ENCODE measurements at places on chromosomes 3 and 15.

DNA sequence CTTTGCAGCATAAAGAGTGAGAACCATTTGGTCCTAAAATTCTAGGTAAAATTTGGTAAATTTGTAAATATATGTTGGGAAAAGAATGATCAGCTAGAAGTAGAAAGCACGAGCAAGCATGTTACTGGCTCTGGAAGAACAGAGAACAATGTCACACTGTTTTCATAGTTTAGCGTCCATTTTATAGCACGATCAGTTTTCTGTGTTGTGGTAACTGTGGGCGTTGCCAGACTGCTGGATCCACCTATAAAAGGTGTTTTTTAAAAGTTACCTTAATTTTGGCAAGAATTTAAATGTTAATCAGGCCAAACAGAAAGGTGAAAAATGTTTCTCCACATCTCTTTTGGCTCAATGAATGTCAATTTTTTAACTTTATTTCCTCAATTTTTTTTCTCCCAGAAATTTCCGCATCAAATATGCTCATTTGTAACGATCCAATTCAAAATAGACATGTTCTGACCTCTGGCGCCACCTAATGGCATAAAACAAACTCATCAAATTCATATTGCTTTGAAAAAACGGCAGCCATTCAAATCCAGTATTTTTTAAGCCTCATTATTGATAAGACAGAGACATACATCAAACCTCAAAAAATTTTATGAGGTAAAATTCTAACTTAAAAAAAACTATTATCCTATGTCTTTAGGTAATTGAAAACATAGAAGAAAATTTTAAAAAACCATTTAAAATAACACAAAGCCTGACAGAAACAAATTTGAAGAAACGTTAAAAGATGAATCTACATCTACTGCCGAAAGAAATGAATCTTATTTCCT, 5.5 kb upstream of the GP5 start:
- no peak for ATAC-seq

- peak; percentile 50 for ATAC-seq
Measured at GRCh38 chr3:128066114-128066513, 13.9 kb downstream of the SEC61A1 start.

DNA sequence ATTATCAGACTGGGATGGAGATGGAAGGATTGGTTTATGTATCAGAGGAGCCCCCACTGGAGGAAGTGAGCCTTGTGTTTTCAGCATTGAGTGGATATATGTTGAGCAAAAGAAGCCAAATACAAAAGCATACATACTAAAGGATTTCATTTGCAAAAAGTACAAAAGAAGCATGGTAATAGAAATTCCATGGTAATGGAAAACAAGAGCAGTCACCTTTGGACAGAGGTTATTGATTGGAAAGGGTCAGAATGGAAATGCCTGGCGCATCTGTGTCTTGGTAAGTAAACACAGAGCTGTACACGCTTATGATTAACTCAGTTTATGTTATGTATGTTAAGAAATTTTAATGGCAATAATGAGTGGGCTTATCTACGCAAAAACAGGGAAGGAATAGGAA, 72.7 kb downstream of the DHX36 start:
- ATAC-seq: no peak

GRCh38 chr3:150216041-150216811, 191.9 kb upstream of the TSC22D2 start:
- ATAC-seq: no peak

DNA sequence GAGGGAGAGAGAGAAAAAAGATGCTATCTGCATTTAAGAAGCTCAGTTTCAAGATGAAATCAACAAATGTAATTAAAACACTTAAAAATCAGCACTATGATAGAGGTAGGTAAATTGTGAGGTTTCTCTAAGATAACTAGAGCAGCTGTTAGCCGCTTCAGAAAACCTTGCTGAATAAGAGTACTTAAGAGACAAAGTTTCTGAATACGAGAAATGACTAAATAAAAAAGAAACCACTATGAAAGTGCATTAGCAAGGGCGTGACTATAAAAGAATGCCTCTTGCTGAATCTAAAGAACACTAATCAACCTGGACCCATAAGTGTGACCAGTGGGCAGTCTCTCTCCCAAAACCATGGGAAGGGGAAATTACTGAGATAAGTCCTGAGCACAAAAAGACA, 41.8 kb downstream of the IQCB1 start:
- no peak for ATAC-seq

- no peak for ATAC-seq
Measured at GRCh38 chr3:52022323-52023100, 26.8 kb upstream of the RPL29 start.

GRCh38 chr3:3801494-3801841, 2.2 kb downstream of the LRRN1 start:
- ATAC-seq: no peak

DNA sequence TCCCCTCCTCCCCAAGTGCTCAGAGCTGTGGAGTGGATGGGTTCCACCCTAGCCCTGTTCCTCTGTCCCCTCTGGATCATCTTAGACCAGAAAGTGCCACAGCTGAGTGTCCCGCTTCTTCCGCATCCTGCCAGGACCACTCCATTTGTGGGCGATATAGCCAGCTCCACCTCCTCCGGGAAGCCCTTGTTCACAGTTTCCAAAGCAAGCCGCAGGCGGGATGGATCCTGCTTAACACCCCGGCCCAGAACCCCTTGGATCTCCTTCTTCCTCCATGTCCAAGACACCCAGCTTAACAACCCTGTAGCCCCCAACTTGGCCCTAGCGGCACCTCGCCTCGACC, 490 bp upstream of the ALAS1 start:
- ATAC-seq: no peak

- no peak for ATAC-seq
Measured at GRCh38 chr15:60871731-60872130, 357.4 kb downstream of the RORA start.

GRCh38 chr15:39890621-39891020, 29.4 kb downstream of the GPR176 start:
- ATAC-seq: no peak

DNA sequence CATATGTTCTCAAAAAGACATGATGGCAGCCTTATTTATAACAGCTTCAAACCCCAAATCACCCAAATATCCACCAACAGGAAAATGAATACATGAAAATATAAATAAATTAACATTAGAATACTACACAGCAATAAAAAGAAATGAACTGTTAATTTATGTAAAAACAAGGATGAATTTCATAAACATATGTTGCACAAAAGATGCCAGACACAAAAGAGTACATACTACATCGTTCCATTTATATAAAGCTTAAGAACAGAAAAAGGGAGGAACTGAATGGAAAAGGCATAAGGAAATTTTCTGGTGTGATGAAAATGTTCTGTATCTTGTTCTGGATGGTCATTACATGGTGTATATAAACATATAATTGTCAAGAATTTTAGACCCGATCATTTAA, 69.9 kb upstream of the TUSC7 start:
- no peak for ATAC-seq

DNA sequence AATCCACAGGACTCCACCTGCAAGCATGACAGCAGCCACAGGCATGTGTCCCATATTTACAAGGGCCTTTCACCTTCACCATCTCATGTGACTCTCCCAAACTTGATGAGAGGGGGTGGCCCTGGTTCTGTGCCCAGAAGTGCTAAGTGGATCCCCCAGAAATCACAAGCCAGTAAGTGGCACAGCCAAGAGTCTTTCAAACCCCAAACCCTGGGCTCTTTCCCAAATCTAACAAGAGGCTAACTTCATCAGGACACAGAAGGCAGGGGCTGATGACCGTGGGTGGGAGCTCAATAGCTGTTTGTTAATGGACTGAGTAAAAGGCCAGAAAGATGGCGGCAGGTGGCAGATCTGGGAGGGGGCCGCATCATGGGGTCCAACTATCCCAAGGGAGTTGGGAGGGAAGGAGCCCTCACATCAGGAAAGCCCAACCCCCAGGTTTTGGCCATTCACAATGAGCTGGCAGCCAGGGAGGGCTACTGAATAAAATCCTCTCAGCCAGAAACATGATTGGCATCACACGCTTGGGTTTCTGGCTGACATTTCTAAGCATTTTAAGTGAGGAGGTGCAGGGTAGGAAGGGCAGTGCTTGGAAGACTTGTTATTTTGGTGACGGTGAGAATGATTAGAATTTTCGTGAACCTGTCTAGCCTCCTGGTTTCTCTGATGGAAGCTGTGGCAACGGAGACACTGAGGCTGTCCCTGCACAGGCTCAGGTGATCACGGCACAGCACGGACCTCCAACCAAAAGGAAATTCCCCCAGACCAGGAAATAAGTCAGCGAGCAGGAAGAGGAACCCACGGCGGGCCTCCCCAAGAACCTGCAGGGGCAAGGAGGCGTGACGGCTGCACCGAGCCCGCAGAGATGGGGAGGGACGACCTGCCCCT, 109.3 kb downstream of the OXNAD1 start:
- ATAC-seq: no peak

DNA sequence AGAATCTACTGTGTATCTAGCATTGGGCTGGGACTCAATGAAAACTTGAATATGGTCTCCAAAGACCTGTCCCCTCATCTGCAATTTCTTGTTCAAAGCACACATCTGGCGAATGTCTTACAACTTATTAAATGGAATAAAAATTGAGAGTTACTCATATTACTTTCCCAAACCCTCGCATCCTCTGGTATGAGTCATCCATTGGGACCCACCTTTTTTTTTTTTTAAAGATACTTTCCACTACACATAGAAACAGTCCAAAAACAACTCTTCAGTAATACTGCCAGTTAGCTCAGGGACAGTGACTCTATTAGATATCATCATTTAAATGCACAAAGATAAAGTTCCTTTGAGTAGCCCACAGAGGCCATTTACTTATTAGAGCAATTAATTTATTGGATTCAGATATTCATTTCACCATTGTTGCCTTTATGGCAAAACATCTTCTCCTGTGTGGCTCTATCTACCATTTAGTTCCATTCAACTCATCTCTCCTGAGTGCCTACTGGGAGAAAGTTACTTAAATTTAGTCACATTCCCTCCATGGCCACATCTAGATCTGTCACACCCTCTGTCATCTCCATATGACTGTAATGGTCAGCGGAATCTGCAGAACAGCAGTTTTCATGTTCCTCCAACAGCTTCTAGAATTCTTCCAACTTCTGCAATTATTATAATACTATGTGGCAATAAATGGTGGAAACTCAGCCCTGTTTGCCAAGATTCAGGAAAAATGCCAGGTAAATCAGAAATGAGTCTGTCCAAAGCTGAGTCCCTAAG, 77.9 kb upstream of the ARHGEF3 start:
- ATAC-seq: peak; percentile 96

GRCh38 chr15:101481381-101481705, 8.2 kb downstream of the PCSK6 start:
- no peak for ATAC-seq

DNA sequence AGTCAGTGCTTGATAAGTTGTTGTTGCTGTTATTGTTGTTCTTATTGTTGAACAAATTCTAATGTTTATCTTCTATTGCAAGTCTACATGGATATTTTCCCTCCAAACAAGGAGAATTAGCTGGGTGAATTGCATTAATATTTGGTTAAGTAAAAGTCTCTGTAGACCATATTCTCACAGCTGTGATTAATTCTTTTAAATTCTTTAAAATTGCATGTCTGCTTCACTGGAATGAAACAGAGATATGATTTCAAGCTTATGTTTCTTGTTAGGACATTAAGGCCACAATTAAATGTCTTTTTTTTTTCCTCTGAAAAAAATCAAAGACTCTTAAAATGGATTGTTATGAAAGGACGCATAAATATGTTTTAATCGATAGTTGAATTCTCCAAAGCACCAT, 153.4 kb downstream of the EBLN2 start:
- no peak for ATAC-seq

GRCh38 chr15:63473749-63473998, 30.7 kb upstream of the USP3 start:
- ATAC-seq: no peak

DNA sequence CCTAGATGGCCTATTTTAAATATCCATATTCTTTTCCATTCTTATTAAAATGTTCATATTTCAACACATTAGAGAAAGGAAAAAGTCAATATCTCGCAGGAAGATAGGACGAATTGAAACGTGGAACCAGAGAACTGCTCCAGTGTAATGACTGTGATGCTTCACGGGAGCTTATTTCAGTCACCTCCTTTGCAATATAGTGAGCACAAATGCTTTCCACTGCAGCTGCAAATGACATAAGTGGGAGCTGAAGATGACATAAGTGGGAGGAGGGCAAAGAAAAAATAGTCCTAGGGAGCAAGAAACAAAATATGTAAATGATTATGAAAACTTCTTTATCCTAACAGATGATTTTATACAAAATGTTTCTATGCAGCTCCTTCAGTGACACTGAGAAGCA, 324.1 kb downstream of the ZNF385D start:
- ATAC-seq: no peak

GRCh38 chr3:188209740-188210139, 55.8 kb downstream of the LPP start:
- no peak for ATAC-seq

DNA sequence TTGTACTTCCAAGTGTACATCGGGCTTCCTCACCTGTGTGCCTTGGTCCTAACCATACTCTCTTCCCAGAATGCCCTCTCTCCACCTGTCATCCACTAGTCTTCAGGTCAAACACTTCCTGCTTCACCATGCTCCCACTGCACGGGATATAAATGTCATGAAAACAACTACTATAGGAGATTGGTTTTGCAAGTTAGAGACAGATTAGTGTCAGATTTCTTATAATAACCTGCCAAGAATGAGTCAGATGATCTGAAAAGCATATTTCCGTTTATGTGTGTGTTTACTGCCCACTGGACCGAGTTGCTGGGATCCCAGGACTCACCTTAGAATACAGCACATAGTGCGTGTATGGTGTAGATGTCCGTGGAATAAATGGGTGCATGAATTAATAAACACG, 21.4 kb downstream of the PLA1A start:
- ATAC-seq: no peak

GRCh38 chr15:41125931-41126642, 10.0 kb upstream of the INO80 start:
- no peak for ATAC-seq

GRCh38 chr3:68059628-68060152, 405.3 kb upstream of the SUCLG2 start:
- ATAC-seq: no peak
